ENCODE measurements at places on chromosomes 7 and 10.

- no peak for DNase-seq
Observed at GRCh38 chr7:22400150-22400814, 43.3 kb upstream of the RAPGEF5 start.

GRCh38 chr10:27253576-27253975 is 13.0 kb upstream of the ACBD5 start:
- no peak for DNase-seq

GRCh38 chr10:89206402-89207180 is 526 bp downstream of the CH25H start:
- DNase-seq = no peak

DNA sequence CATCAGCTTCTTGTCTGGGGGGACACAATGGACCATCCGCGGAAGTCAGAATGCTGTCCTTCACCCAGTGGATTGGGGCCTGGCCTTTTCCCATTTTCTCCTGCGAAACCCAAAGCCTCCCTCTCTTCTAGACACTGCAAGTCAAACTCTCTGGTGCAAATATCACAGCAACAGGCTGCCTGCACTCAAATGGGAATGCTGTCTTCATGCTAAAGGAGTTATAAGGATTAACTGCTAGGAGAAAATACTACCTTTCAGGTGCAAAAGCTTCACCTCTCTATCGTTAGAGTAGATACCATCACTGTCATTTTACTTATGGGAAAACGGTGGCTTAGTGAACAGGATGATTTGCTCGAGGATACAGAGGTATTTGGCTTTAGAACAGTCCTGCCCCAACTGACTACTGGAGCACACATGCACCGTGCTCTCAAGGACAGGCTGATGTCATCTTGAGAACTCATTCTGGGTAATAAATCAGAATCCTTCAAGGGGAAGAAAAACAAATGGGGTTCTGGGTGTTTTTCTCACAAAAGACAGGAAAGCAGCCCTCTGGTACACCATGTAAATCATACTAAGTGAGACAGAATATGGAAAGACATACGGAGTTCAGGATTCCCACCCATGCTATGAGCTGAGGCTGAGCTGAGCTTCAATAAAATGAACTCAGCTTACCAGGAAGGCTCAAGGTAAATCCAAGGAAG is 100.9 kb downstream of the SAMD9 start:
- no peak for DNase-seq

- no peak for DNase-seq
Observed at GRCh38 chr10:3570855-3571266, 214.1 kb downstream of the KLF6 start.

All from stimulated activated CD4-positive, alpha-beta T cell treated with anti-CD3 and anti-CD28 coated beads, Interleukin-1b, Interleukin-23, amount 100 ng/mL, for 1 hour (primary cell).